K562 (cell line): ENCODE measurements at places on chromosomes 2 and 18. TPM values are rescaled to one million over a fixed set of nuclear protein-coding genes. Genes with fewer than 3 reads are reported as not detected.

DNA sequence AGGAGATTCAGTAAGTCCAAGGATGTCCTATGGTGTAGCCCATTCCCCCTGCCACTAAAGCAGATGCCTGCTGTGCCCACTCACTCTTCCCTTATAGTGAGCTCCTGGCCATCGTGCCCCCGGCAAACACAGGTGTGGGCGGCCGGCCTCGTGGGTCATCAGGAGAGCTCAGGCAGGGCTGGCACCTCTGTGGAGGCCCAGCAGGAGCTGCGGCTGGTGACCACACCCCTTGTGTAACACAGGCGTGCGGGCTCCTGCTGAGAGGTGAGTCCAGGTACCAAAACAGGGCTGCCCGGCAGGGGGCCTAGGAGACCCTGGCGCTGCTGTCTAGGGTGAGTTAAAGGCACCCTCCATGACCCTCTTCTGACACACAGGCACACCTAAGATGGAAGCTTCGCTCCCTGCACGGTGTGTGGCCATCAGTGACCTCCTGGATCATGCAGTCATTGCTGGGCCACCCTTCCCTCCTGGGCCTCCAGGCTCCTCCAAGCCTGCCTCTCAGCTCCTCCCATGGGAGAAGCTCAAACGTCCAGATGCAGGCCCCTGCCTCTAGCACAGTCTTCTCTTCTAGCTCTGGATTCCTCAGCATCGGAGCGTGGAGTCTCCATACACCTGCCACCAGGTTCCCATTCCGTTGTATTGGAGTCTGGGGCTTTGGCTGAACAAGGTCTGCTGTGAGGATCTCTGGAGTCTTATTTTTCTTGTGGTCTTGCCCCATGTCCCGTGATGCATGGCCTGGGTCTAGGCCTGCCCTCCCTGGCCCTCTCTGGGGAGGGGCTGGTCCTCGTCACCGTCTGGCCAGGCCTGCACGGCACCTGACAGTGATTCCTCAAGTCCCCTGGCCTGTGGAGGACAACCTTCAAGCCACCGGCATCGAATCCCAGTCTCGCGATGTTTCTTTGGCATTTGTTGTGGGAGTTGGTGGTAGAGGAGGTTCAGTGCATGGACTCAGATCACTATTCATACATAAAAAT is 246.9 kb downstream of the ACKR3 start:
- DNase-seq = no peak
- H3K36me3 ChIP-seq = no peaks in the 10 kb centered on the region
- no peaks in the 10 kb centered on the region for H3K27me3 ChIP-seq
- no peaks in the 10 kb centered on the region for H3K4me1 ChIP-seq

DNA sequence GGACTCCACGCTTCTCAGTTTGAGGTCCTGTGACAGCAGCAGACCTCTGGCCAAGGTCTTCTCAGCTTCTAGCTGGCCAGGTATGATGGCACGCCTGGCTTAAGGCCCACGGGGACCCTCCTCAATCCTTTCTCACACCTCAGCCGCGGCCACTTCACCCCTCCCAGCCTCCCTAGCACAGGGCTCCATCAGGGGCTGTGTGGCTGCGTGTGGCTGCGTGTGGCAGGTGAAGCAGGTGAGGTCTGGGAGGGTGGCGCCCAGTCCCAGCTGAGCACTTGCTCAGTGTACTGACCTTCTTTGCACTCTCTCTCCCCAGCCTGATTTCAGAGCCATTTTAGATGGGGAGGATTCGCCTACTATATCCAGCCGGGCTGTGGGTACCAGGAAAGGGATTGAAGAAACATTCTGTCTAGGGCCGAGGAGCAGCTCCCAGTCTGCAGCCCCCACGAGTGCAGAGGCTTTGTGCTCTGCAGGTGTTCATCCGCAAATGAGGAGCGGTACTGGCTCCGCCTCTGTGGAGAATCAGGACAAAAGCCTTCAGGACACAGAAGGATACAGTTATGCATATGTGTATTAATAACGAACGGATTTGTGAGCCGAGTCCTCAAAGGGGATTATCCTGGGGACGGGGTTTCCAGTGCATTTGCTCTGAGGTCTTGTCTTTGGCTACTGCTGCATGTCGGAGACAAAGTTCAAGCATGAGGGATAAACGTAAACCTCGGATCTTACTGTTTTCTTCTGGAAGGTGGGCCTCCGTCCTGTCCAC is 236.9 kb upstream of the RAB6C start:
- H3K27me3 ChIP-seq = peaks cover 9% of the 10 kb centered on the region
- no peaks in the 10 kb centered on the region for H3K36me3 ChIP-seq
- no peaks in the 10 kb centered on the region for H3K4me1 ChIP-seq
- DNase-seq = no peak
- no peak overlapping the region for H3K27ac ChIP-seq
- H3K4me3 ChIP-seq = no peak overlapping the region

DNA sequence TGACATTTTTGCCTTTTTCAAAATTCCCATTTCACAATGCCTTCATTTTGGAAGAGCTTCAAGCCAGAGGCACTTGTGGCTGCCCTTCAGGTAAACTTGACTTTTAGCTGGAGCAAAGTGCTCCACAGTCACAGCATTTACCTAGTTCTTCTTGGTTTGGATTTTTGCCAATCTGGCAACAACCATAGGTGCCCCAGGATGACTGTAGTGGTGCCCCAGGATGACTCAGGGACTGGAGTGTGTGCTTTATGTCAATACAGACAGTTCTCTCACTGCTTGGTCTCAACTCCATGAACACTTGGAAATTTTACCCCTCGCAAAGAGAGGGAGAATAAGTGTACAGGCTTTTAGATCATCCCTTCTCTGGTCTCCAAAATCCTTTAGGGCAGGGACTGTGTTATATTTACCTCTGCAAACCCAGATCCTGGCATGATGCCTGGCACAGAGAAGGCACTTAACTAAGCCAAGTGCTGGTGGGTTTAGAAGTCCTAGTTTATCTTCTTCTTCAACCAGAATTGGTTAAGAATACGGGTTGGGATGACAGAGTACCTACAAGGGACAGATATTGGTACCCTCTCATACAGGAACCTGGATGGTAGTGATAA is 15.3 kb upstream of the PTPN4 start:
- H3K27me3 ChIP-seq = peaks cover 29% of the 10 kb centered on the region
- no peak overlapping the region for H3K4me3 ChIP-seq
- H3K27ac ChIP-seq = no peak overlapping the region
- H3K36me3 ChIP-seq = no peaks in the 10 kb centered on the region
- H3K4me1 ChIP-seq = no peaks in the 10 kb centered on the region
- no peak for DNase-seq

- no peaks in the 10 kb centered on the region for H3K4me1 ChIP-seq
- no peak overlapping the region for H3K4me3 ChIP-seq
- H3K36me3 ChIP-seq = no peaks in the 10 kb centered on the region
- DNase-seq = no peak
- no peaks in the 10 kb centered on the region for H3K27me3 ChIP-seq
These were observed 511.4 kb downstream of the KCNJ3 start for GRCh38 chr2:155209696-155210450.

- H3K4me1 ChIP-seq = no peaks in the 10 kb centered on the region
- H3K27me3 ChIP-seq = no peaks in the 10 kb centered on the region
- no peak overlapping the region for H3K27ac ChIP-seq
- no peak for DNase-seq
- no peak overlapping the region for H3K4me3 ChIP-seq
- H3K36me3 ChIP-seq = no peaks in the 10 kb centered on the region
These were observed 68.2 kb upstream of the NEDD4L start for GRCh38 chr18:57975805-57976204.

- H3K27me3 ChIP-seq = no peaks in the 10 kb centered on the region
- no peak for DNase-seq
- H3K4me1 ChIP-seq = no peaks in the 10 kb centered on the region
- no peaks in the 10 kb centered on the region for H3K36me3 ChIP-seq
- H3K27ac ChIP-seq = no peak overlapping the region
These were observed 115.1 kb downstream of the UBE2E3 start for GRCh38 chr2:181095486-181095885.

DNA sequence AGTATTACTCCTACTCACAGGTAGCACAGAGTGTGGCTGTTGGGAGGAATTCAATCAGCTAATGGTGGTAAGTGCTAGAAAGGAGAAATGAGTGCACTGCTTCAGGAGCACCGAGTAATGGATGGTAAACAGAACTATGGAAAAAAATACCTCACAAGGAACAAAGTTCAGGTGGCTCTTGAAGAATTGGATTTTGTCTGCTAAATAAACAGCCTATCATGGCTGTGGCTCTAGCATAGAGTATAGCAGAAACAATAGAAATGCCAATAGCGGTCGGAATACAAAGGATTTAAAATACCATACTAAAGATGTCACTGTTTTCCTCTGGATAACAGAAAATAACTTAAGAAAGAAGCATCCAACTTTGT is 482.5 kb downstream of the NUP35 start:
- no peaks in the 10 kb centered on the region for H3K36me3 ChIP-seq
- no peak for DNase-seq
- H3K4me1 ChIP-seq = no peaks in the 10 kb centered on the region
- no peaks in the 10 kb centered on the region for H3K27me3 ChIP-seq
- H3K27ac ChIP-seq = no peak overlapping the region
- H3K4me3 ChIP-seq = no peak overlapping the region

GRCh38 chr18:74732380-74732779 is 134.7 kb downstream of the ZNF407 start:
- H3K4me3 ChIP-seq = no peak overlapping the region
- no peaks in the 10 kb centered on the region for H3K4me1 ChIP-seq
- H3K36me3 ChIP-seq = no peaks in the 10 kb centered on the region
- DNase-seq = no peak
- H3K27ac ChIP-seq = no peak overlapping the region

DNA sequence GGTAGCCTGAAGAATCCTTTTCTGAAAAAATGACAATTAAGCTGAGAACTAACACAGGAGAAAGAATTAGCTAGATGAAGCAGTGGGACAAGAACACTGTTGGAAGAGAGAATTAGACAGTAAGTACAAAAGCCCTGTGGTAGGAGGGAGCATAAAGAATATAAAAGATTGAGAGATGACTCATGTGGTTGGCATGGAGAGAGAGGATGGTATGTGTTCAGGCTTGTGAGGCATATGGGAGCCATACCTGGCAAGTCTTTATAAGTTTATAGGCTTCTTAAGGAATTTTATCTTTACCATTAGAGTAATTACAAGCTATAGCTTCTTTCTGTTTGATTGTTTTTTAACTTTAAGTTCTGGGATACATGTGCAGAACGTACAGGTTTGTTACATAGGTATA is 325.0 kb downstream of the ARL6IP6 start:
- H3K36me3 ChIP-seq = no peaks in the 10 kb centered on the region
- no peak overlapping the region for H3K4me3 ChIP-seq
- no peak for DNase-seq
- H3K4me1 ChIP-seq = no peaks in the 10 kb centered on the region

DNA sequence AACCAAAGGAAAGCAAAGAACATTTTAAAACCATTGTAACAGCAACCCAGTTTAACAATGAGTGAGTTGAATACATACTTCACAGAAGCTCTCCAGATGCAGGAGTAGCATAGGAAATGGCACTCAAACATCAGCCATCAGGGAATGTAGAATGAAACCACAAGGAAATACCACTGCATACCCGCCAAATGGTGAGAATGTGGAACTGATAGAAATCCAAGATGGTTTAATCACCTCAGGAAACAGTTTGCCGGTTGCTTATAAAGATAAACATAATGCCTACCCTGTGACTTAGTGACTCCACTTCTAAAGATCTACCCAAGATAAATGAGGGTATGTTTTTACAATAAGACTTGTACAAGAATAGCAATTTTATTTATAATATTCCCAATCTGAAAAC is 132.0 kb downstream of the GALNT1 start:
- no peak overlapping the region for H3K4me3 ChIP-seq
- H3K27me3 ChIP-seq = no peaks in the 10 kb centered on the region
- peaks cover 4% of the 10 kb centered on the region; the same call in 2 of the 3 replicates for H3K36me3 ChIP-seq
- DNase-seq = no peak
- no peaks in the 10 kb centered on the region for H3K4me1 ChIP-seq

Gene CCDC74B
- 1.0 and 1.4 TPM in 2 replicates for total RNA-seq

Gene DSC2
- total RNA-seq = 11.6 and 11.8 TPM in 2 replicates

Gene SCG2
- 0.49 and 0.78 TPM in 2 replicates for total RNA-seq

Gene SERPINB10
- total RNA-seq = not detected in 2 replicates

Gene THUMPD2
- total RNA-seq = 18.1 and 18.8 TPM in 2 replicates

Gene FBXO48
- 0.64 and 0.65 TPM in 2 replicates for total RNA-seq

Gene OTX1
- 6.4 and 7.1 TPM in 2 replicates for total RNA-seq
